ENCODE measurements at places on chromosomes 1 and 21.

DNA sequence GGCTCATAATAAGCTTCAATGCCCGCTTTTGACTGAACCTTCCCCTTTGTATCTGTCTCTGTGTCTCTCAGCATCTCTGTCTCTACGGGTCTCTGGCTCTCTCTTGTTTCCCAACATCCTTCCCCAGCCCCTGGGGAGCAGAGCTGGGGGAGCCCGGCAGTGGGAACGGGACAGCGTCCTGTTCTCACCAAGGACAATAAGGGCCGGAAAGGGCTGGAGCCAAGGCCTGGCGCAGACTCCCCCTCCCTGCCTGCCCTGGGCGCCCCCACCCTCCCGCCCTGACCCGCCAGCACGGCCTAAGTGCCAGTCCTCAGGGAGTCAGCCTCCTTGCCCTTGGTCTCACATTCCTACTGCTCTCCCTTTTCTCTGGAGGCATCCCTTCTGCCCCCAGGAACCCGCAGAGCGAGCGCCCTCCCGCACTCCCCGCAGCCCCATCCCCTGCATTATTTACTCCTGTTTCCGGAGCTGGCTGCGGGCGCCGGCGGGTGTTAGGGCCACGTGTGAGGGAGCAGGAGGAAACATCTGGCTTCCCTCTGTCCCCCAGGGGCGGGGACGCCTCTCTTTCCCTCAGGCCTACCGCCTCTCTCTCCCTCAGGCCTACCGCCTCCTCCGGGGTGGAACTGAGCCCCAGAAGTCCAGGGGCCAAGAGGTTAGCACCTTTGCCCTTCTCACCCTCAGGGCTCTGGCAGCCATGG lies 6.5 kb downstream of the KRTCAP2 start:
- no peak for DNase-seq

- DNase-seq: no peak
These were observed 10.3 kb downstream of the DNALI1 start for GRCh38 chr1:37567023-37567422.

DNA sequence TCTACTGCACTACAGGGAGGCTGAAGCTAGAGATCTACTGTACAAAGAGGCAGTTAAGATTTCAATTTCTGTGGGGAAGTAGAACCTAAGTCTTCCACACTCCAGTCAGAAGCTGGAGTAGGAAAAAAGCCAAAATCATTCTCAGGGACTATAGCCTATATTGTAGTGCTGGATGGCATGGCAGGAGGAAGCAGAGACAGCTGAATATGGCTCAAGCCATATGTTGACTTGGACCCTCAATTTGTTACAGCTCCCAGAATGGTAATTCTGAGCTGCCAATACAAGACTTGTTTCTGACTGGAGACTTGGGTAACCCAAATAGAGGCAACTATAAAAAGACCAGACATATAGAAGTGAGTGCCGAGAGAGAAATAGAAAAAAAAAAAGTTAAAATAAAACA lies 200.6 kb downstream of the PTBP2 start:
- DNase-seq: no peak

GRCh38 chr1:32228771-32229170 lies 6.6 kb downstream of the EIF3I start:
- DNase-seq: no peak

GRCh38 chr1:219875860-219876259 lies 52.5 kb downstream of the SLC30A10 start:
- DNase-seq: no peak

DNA sequence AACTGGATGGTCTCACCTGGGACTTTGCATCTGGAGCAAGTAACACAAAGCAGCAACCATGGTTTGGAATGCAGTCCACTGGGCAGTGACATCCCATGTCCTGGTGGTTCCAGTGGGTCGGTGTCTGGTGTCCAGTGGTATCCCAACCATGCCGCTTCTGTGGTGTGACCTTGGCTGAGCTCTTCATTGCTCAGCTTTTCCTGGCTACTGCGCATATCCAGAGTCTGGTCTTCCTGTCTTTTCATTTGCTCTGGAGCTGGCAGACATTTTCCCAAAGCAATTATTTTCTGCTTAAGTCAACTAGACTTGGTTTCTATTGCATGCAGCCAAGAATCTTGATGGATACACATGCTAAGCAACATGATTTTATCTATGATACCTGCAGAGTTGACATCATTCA lies 28.4 kb upstream of the CD2 start:
- DNase-seq: no peak

- DNase-seq: no peak
These were observed 27.3 kb downstream of the WNT9A start for GRCh38 chr1:227920426-227920825.

DNA sequence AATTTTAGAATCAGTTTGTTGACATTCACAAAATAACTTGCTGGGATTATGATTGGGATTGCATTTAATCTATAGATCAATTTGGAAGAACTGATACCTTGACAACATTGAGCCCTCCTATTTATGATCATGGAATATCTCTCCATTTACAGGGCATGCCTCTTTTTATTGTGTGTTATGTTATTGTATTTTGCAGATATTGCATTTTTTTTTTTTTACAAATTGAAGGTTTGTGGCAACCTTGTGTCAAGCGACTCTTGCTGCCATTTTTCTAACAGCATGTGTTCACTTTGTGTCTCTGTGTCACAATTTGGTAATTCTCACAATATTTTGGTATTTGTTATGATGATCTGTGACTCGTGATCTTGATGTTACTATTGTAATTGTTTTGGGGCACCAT lies 46.3 kb downstream of the EDARADD start:
- no peak for DNase-seq

GRCh38 chr1:161258439-161259344 lies at the start of gene PCP4L1:
PCP4L1 (plus strand) TSS chr1:161258745; CDS start chr1:161258975, 230 bp downstream.
- no peak for DNase-seq

DNA sequence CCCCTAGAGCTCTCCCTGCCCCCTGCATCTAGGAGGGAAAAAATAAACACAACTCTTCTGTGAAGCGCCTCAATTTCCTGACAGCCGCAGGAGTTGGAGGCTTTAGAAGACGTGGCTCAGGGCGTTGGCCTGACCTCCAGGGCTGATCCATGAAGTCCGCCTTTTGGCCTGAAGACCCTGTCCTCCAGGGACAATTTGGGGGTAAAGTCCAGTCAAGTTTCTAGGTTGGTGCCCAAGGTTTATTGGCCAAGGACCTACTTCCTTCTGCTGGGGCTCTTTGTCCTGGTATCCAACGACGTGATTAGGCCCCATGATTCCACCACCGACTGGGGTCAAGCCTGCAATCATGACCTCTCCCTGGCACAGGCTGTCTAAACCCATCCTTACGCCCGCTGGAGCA lies 54.9 kb downstream of the PTPRF start:
- no peak for DNase-seq

GRCh38 chr1:106554294-106554693 lies 502.2 kb upstream of the PRMT6 start:
- DNase-seq: no peak

DNA sequence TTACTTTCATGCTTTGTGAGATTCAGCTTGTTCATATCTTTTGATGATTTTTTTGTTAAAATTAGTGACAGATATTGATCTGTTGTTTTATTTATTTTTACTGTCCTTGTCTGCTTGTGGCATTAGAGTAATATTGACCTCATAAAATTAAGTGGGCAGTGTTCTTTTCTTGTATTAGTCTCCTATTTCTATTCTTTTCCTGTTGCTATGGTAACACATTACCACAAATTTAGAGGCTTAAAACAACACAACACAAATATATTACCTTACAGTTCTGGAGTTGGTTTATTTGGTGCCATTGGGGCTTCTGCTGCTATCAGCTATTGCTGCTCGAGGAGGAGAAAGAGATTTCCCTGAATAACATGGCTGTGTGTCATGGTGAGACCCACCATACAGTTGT lies 135.7 kb downstream of the C1orf94 start:
- no peak for DNase-seq

DNA sequence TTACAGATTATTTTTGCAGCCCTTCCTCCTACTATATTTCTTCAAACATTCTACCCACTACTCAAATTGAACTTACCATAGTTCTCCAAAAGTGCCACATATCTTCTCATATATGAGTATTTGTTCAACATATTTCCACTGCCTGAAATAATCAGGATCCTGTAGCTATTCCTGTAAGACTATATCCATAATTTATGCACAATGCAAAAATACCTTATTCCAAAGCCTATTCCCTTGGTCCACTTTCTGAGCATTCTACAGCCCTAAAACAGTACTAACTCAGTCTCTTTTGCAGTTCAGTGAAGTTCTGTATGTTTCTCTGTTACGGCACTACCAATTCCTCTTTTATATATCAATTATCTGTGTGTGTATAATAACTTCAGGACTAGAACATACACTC lies 1283.7 kb upstream of the ADGRL2 start:
- DNase-seq: no peak

DNA sequence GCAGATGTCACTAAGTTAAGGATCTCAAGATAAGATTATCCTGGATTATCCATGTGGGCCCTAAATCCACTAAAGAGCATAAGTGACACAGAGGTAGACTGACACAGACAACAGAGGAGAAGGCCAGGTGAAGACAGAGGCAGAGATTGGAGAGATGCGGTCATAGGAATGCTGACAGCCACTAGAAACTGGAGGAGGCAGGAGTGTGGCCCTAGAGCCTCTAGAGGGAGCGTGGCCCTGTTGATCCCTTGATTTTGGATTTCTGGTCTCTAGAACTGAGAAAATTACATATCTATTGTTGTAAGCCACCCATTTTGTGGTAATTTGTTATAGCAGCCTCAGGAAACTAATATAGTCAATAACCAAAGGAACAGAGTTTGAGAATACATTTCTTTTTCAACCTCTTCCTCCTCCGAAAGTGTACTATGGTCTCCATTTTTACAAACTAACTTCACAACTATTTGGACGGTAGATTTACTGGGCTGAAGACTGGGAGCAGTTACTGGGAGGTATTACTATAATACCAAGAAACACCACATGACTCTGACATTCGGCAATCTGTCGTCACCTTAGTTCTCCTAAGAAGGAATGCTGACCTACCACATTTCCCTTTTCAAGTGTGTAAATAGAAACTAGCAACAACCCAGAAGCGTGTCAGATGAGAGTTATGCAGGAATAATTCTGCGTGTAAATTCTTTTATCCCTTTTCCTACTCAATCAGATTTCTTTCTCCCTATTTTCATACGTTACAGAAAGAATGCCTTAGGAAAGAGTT lies 116.0 kb upstream of the ZNHIT6 start:
- DNase-seq: no peak

- no peak for DNase-seq
These were observed 16.0 kb upstream of the LRIG2 start for GRCh38 chr1:113057006-113057405.

- DNase-seq: no peak
These were observed 229.5 kb downstream of the DPYD start for GRCh38 chr1:97691325-97691724.

GRCh38 chr1:44321466-44321865 lies 33.6 kb downstream of the ERI3 start:
- DNase-seq: no peak

GRCh38 chr1:173410794-173411236 lies 66.3 kb upstream of the PRDX6 start:
- DNase-seq: no peak

DNA sequence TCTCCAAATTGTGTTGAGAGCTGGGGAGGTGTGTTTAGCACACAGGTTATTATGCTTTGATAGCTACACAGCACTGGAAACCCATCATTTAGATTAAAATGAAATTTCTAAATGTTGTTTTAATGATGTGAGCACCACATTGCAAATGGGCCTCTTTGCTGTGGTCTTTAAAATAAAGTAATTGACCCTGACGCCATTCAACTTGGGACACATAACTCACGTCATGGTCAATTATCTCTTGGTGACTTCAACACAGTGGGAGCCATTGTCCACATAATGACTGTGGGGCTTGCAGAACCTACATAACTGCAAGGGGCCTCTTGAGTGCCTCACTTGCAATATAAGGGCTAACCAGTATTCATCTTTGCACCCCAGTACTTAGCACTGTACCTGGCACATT lies 280.4 kb downstream of the HLX start:
- DNase-seq: no peak

GRCh38 chr1:109923131-109923945 lies 12.7 kb downstream of the CSF1 start:
- DNase-seq: no peak

- no peak for DNase-seq
These were observed 378.0 kb upstream of the VAMP3 start for GRCh38 chr1:7393136-7393535.
